ENCODE measurements at places on chromosomes 2 and 18.

DNA sequence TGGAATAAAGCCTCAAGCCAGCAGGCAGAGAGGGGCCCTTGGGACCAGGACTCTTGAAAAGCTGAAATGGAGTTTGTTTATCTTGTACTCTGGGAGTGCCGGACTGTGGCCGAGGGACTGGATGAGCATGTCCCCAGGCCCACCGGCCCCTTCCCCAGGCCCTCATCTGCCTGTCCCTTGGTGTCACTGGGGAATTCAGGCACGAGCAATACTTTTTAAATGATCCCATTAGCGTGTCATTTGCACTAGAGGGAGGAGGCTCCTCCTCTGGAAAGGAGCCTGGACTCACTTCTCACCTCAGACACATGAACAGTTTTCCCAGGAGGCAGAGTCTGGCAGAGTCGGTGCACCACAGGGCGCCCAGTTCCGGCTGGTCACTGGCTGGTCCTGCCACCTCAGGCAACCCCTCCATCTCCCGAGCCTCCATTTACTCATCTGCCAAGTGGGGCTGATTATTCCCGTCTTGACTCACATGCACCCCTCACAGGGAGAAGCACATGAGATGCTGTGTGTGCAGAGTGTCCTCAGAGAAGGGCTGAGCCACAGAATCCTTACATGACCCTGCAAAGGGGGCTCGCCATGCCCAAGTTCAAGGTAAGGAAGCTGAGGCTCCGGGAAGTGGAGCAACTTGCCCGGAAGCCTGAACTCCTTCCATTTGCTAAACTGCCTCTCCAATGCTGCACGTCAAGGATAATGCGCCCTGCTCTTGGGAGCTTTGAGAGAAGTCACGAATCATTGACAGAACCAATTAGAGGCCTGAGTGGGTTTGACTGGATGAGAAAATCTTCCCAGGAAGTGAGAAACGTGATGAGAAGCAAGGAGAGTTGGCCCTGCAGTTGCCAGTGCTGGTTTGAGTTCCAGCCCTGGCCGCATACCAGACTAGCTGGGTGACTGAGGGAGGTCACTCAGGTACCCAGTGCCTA lies 26.7 kb downstream of the CIB4 start:
- no peak for DNase-seq

GRCh38 chr18:24514439-24514838 lies 54.0 kb downstream of the HRH4 start:
- no peak for DNase-seq

DNA sequence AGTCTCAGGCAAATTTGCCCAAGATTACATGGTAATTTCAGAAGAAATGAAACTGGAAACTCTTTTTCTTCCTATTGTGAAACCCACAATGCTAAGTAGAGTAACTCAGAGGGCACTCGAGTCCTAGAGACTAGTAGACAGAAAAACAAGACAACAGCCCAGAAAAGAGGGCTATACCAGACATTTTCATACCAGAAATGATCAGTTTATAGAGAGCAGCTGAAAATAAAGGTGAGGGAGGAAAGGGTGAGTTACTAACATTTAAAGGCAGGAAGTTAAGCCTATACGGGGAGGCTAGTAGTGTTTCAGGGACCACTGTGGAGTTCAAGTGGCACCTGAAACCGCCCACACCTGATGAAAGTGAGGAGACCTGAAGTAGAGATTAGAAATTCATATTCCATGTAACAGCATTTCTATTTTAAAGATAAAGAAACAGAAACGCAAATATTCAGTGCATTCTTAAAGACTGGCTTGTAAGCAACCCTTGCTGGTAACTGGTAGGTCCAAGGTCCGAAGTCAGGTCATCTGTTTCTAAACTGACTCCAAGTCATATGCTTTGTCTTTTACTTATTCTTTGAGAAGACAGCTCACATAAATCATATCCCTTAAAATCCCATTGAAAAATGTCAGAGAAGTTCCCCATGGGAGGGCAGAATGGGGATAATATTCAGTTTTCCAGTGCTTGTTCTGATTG lies 145.1 kb upstream of the ITGB6 start:
- no peak for DNase-seq

DNA sequence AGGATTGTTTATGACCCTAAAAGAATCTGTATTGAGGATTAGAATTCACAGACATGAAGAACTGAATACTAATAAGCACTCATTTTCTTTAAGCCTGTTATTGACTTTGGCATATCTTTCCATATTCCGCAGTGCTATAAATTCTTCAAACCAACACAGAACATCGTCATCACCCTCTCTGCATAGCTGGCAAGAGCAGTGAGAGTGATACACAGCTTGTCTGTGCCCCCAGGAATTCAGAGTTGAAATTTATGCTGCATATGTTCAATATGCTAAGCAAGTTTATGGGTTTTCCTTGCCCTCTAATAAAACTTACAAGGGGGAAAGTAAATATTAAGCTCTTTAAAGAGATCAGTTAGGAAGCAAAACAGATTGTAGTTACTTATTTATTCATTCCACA lies 32.7 kb downstream of the CTLA4 start:
- no peak for DNase-seq

DNA sequence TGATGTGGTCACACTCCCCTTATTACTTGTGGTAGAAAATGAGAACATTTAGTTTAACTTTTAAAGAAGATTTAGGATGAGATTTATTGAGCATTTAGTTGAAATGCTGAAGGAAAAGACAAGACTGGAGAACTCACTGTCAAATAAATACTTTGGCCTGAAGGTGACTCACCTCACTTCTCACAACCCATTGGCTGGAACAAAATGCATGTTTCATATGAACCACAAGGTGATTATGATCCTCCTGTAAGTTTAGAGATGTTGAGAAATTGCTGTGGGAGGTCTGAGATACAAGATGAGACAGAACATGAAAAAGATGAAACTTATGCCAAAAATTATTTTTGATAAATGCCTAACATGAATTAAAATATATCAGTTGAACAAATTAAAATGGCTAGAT lies 1004.5 kb downstream of the SOCS6 start:
- DNase-seq, result no peak

GRCh38 chr2:204551512-204551863 lies 6.2 kb downstream of the PARD3B start:
- DNase-seq, result no peak
